Right renal pelvis (tissue), 4 donors: ENCODE measurements at places on chromosomes 11 and 22. TPM values are rescaled to one million over a fixed set of nuclear protein-coding genes. Genes with fewer than 3 reads are reported as not detected.

EMID1 gene
- 78.8 TPM for polyA plus RNA-seq

TRIM48 gene
- polyA plus RNA-seq, result not detected

MAP6 gene
- 11.1 TPM for polyA plus RNA-seq

SHANK3 gene
- polyA plus RNA-seq, result 16.9 TPM

FREY1 gene
- polyA plus RNA-seq, result not detected

MCHR1 gene
- 0.60 TPM for polyA plus RNA-seq

NNMT gene
- polyA plus RNA-seq, result 0.15 TPM

VSIG2 gene
- 15.7 TPM for polyA plus RNA-seq

OR56A1 gene
- polyA plus RNA-seq, result under 0.01 TPM

OR8G5 gene
- not detected for polyA plus RNA-seq

SLC22A12 gene
- polyA plus RNA-seq, result 5.1 TPM

CFAP68 gene
- 55.0 TPM for polyA plus RNA-seq

OR52I1 gene
- polyA plus RNA-seq, result not detected

KCNK4 gene
- polyA plus RNA-seq, result not detected

MYO7A gene
- polyA plus RNA-seq, result 2.7 TPM

PGR gene
- polyA plus RNA-seq, result 0.08 TPM

DUSP8 gene
- polyA plus RNA-seq, result 4.7 TPM

OR51E2 gene
- 0.64 TPM for polyA plus RNA-seq

CRYBB2 gene
- polyA plus RNA-seq, result 1.1 TPM

GRAP2 gene
- 0.68 TPM for polyA plus RNA-seq

CAVIN3 gene
- polyA plus RNA-seq, result 14.3 TPM

CARD18 gene
- not detected for polyA plus RNA-seq

NRIP3 gene
- 1.2 TPM for polyA plus RNA-seq

CTTN gene
- polyA plus RNA-seq, result 175 TPM

ELMOD1 gene
- 0.21 TPM for polyA plus RNA-seq

MS4A6A gene
- polyA plus RNA-seq, result 13.9 TPM
